ENCODE measurements at places on chromosomes 11 and 22.
A peak's percentile ranks its signal among the peaks of the same experiment; 100 is the strongest.

GRCh38 chr11:10931761-10932670 is 74.2 kb upstream of the ZBED5 start:
- DNase-seq: no peak

GRCh38 chr11:111448831-111449557 is 63.2 kb downstream of the BTG4 start:
- no peak for DNase-seq

GRCh38 chr22:43540529-43540923 is 128.7 kb downstream of the MPPED1 start:
- DNase-seq: no peak

- peak; percentile 75 for DNase-seq
Measured at GRCh38 chr11:116454020-116454645, 318.7 kb downstream of the BUD13 start.

DNA sequence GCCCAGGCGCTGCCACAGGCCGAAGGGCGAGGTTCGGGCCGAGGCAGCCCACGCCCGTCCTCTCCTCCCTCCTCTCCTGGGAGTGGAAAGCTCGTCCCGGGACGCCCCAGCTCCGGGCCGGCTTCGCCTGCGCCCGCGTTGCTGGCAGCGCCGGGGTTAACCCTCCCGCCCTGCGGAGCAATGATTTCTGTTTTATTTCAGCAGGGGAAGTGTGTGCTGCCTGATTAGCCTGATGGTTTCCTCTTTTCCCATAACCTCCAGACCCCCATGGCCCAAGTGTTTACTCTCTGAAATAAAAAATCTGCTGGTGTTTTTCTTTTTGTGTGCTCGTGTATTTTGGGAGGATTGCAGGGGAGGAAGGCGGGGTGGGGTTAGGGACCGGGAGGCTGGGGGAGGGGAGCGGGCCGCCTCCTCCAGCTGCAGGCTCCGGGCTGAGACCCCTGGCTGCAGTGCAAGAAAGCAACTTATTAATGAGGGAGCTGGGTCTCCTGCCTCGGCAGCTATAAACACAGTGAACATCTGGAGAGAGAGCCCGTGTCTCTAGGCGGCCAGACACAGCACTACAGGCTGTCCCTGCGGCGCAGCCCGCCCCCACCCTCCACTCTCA is 38.6 kb downstream of the ETS1 start:
- DNase-seq: no peak

DNA sequence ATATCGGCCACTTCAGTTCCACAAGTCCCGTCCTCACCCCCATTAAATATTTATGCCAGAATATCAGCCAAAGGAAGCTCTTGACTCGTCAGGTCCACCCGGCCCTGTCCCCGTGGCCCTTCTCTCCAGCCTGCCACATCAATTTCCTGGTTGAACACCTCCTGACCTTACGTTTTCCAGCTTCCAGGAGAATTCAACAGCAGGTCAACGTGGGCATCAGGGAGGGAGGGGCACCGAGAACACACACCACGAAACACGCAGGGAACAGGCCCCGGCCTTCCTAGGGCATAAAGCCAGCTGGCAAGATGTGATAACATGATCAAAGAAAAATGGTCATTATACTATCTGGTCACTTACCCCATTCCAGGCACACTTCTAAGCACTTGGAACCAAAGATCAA is 15.3 kb downstream of the SULT4A1 start:
- no peak for DNase-seq
